ENCODE measurements at places on chromosomes 2 and 18.

DNA sequence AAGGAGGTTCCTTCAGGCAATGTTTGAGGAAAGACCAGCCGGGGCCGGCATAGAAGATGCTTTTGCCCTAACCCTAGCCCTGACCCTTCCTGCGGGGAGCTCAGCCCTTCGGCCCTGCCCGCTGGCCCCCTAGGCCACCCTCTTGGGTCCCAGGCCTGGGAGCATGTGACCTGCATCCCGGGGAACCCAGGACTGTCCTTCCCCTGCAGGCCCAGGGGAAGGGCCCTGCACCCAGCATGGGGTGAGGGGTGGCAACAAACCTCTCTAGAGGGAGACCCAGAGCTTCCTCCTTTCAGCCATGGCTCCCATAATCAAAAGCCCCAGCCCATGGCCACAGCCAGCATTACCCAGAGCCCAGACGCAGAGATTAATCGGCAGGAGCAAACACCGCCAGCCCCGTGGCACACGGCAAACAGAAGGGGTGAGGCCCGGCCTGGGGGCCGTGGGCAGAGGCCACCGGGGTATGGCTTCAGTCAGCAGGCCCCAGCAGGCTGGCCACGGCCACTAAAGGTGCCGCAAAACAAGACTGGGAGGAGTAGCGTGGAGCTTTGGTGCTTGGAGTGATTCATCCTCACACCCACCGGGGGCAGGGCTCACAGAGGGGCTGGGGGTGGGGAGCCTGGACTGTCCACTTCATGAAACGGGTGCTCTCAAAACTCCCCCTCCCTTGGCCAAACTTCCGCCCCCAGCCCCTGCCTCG, 61.6 kb upstream of the HPCAL1 start:
- no peak for DNase-seq

DNA sequence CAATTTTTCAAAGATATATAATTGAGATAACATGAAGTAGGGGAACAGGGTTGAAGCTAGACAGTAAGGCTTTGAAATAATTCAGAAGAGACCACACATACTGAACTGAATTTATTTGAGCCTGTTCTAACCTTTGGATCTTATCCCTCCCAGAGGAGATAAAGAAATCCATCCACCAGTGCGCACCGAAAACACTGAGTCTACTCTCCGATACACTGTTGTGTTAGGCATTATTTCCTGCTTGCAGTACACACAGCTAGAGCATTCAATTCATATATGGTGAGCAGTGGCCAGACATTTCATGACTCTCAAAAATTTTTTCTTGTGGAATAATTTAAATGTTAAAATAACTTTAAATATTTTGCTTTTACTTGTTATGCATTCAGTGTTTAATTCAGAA, 342.7 kb downstream of the GPD2 start:
- no peak for DNase-seq

- DNase-seq, result no peak
Measured at GRCh38 chr2:85680707-85681371, 12.8 kb upstream of the SFTPB start.

DNA sequence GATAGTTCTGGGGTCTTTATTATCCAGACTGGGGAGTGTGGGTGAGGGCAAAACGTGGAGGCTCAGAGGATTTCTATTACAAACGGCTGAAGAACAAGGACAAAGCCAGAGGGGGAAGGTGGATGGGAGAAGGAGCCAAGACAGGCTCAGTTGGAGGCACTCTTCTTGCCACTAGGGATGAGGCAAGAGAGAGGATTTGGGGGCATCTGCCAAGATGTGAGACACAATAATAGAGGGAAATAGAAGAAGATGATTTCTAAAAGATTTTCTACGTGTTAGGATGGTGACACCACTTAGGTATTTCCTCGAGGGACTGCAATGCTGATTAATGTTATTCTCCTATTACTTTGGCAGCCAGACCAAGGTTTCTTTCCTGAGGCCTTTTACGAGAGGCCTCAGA, 71.8 kb downstream of the APOB start:
- DNase-seq, result no peak

DNA sequence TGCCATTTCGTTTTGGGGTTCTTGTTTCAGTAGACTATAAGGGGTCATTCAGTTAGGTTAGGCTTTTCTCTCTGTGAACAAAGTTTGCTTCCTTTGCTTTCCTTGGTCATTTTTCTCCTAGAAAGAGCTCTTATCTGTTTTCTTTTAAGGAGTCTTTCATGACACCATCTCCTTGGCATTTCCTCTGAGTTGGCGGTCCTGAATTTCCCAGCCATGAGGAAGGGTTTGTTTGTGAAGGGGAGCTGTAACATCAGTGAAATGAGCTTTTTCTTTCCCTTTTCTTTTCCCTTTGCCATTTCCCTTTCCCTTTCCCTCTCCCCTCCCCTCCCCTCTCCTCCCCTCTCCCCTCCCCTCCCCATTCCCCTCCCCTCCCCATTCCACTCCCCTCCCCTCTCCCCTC, 61.7 kb downstream of the MAP4K4 start:
- DNase-seq, result no peak

DNA sequence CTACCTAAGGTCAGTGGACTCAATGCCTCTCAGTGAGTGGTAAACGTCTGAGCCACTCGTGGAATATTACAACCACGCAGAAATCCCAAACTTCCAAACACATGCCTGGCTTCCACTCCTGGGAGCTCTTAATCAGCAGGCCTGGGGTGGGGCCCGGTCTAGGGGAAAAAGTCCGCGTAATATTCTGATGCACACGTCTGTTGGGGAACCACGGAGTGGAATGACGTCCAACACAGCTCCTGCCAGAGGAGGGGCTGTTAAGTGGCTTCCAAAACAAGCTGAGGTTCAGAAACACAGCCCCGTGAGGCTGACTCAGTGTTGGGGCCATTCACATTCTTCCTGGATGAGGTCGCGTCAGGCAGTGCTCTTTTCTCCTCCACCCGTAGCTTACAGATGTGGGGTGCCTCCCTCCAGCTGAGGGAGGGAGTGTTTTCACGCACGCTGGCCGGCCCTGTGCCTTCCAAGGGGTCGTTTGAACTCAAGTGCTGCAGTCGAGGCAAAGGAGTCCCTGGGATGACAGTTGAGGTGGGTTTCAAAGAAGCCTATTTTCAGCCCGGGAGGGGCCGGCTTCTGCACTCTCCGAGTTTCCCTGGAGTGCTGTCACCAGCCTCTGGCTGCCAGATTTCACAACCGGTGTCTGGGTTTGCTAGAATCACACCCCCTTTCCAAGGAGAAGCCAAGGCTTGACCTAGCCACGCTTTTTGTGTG, 73.1 kb downstream of the ACKR3 start:
- DNase-seq, result no peak

GRCh38 chr2:239983004-239983778, 42.0 kb downstream of the NDUFA10 start:
- no peak for DNase-seq

DNA sequence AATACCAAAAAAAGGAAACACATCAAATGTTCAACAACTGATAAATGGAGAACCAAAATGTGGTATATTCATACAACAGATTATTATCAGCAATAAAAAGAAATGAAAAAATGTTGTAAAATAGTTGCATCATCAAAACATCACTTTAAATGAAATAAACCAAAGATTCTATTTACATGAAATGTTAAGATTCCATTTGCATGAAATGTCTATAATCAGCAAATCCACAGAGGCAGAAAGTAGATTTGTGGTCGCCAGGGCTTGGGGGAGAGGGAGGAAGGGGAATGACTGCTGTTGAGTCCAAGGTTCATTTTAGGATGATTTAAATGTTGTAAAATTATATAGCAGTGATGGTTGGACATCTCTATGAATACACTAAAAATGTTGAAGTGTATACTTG, 181.9 kb downstream of the RTP5 start:
- no peak for DNase-seq

DNA sequence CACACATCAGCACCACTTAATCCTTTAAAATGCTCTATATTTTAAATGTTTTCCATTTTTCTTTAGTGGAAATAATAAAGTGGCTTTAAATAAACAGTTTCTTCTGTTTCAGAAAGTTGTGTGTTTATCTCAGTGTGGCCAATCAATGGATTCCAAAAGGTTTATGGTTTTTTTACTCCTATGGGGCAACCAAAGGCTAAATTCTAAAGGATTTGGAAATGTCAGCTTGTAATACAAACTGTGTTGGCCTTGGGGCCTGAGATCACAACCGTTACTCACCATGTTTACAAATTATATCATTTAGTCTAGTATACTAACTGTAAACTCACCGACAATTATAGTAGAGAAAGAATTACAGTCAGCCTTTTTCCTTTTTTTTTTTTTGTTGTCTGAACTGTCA, 827.2 kb downstream of the EPHA4 start:
- DNase-seq, result no peak

- no peak for DNase-seq
Measured at GRCh38 chr2:189676471-189676870, 2.0 kb downstream of the ANKAR start.

DNA sequence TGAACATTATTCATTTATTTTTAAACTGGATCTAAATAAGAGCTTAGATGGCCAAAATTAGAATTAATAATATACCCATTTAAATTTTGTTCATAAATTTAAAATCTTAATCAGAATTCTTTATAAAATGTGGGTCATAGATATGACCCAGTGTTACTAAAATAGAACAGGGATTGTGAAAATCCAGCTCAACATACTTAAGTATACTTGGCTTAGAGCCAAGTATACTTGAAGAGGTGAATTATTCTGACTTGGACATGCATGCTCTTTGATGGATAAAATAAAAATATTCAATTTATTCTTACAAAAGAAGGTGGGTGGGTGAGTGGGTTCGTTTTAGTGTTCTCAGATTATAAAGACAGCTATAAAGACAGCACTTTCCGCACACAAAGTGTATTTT, 70.7 kb downstream of the SPOPL start:
- no peak for DNase-seq

DNA sequence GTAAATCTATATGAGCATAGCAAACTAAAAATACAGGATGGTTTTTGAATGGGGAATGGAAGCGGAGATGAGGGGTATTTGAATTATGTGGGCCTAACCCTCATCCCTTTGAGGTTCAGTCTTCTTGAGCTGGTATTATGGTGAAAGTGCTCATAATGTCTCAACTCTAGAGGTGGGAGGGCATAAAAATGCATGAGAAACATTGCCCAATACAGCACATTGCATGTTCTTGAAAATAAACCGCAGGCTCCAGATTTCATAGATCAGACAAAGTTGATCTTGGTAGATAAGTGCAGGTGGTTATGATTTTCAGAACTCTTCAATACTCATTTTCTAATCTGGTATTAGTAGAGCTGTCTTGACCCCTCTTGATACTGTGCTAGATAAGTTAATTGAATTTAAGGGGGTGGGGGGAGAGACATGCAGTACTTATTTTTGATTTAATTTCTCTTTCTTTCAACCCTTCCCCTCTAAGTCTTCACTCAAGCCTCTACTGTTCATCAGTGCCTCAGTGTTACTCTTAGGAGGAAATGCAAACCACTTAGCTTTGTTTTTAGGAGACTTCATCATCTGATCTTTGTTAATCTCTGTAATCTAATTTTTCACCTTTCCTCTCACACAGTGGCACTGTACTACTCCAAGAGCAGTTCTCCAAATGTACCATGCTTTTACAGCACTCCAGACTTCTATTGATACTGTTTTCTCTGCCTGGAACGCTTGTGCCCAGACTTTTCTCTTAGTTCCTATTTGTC, 22.2 kb downstream of the XRCC5 start:
- no peak for DNase-seq

GRCh38 chr18:47883771-47884413, 46.6 kb downstream of the SMAD2 start:
- no peak for DNase-seq

DNA sequence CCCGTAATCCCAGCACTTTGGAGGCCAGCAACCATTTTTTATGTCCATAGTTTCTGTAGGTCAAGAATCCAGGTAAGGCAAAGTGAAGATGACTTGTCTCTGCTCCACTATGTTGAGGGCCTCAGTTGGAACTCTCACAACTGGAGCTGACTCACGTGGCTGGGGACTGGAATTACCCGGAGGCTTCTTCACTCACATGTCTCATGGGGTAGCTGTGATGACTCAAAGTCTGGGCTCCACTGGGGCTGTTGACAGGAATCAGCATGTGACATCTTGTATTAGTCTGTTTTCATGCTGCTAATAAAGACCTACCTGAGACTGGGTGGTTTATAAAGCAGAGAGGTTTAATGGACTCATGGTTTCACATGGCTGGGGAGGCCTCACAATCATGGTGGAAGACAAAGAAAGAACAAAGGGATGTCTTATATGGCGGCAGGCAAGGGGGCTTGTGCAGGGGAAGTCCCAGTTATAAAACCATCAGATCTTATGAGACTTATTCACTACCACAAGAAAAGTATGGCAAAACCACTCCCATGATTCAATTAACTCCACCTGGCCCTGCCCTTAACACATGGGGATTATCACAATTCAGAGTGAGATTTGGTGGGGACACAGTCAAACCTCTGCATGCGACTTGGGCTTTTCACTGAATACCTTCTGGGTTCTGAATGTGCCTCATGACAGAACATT, 7.8 kb upstream of the PPP1R1C start:
- no peak for DNase-seq

DNA sequence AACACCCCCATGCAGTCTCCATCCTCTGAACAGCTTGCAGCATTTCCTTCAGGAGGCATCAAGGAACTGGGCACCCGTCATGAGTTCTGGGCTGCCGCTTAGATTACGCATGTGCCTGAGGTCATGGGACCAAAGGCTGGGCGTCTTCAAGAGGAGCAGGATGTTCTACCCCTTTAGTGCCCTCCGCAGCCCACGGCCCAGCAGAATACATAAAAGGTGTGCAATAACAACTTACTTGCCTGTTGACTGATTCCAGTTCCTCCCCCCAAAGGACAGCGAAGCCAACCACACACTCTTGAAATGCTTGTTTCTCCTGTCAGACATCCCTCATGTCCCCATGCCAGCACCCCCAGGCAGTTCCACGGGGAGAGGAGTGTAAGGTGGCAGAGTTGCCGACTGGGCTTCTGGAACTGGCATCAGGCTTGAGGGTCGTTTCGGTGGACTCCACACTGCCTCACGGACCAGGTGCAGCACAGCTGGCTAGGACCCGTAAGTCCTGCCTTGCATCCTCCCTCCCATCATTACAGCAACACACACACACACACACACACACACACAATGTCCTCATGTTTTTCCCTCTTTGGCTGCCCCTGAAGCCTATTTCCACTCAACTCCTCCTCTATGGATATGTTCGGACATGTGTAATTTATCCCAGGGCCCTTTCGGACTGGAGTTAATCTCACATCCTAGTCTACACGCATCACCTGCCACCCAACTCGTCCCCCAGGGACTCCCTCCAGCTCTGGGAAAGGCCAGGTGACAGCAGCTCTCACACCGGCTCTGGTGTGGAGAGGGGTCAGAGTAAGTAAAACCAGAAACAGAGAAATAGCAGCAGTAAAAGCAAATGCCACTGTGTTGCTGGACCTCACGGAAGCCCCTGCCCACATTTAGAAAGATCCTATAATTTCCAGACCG, 200.7 kb downstream of the BCL11A start:
- no peak for DNase-seq
